ENCODE measurements at places on chromosomes 12 and 14.
A peak's percentile ranks its signal among the peaks of the same experiment; 100 is the strongest.

- DNase-seq, result no peak
Observed at GRCh38 chr12:89349814-89350213, 2.5 kb downstream of the DUSP6 start.

- no peak for DNase-seq
Observed at GRCh38 chr12:107369679-107370078, 276.3 kb upstream of the CRY1 start.

DNA sequence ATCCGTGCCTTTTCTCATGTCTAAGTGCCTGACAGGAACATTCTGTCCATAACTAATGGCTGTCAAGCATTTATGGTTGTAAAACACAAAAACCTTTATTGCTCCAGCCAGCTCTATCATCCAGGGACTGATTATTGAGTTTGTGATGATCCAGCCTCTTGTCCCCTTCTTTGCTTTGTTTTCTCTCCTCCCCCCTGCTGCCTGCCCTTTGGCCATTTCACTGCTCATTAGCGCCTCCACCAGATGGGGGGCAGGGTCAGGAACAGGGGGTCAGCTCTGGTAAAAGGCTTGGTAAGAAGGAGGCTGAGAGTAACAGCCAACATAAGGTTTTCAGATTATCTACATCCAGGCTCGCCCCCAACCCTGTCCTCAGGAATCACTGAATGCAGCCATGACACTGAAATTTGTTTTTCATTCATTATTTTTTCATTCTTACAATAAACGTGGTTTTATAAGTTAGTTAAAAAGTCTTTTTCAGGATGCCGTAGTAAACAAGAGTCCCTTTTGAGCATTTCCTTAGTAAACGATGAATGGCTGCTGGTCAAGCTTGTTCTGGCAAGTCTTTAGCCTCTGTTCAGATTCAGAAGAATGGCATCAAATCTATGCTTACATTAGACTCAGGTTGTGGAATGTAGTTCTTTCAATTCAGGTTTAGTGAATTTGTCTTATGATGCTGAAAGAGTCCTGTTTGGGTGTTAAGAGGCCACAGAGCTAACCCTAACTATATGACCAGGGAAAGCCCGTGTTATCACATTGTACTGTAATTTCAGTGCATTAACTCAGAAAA, 21.7 kb downstream of the HMGA2 start:
- DNase-seq, result no peak

GRCh38 chr14:44168566-44168965, 338.5 kb downstream of the FSCB start:
- no peak for DNase-seq

GRCh38 chr14:90554341-90554740, 157.5 kb downstream of the CALM1 start:
- DNase-seq, result no peak

GRCh38 chr12:116490471-116490870, 68.7 kb upstream of the MAP1LC3B2 start:
- no peak for DNase-seq

- DNase-seq, result no peak
Observed at GRCh38 chr12:109387425-109388166, 39.9 kb downstream of the MYO1H start.

DNA sequence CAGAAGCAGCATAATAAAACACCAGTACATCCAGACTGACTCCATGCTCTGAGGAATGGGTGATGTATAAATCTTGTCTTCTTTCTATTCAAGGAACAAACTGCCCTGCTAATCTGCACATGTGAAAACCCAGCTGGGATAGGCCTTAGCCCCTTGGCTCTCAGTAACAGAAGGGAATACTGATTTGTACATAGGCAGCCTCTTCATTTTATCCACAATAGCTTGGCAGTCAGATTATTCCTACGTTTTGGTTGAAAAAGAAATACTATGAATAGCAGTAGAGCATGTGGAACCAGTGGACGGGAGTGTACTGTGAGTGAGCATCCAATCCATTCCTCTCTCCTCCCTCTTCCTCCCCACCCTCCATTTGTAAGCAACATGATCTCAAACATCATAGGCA, 113.5 kb upstream of the ARHGAP5 start:
- DNase-seq, result no peak

DNA sequence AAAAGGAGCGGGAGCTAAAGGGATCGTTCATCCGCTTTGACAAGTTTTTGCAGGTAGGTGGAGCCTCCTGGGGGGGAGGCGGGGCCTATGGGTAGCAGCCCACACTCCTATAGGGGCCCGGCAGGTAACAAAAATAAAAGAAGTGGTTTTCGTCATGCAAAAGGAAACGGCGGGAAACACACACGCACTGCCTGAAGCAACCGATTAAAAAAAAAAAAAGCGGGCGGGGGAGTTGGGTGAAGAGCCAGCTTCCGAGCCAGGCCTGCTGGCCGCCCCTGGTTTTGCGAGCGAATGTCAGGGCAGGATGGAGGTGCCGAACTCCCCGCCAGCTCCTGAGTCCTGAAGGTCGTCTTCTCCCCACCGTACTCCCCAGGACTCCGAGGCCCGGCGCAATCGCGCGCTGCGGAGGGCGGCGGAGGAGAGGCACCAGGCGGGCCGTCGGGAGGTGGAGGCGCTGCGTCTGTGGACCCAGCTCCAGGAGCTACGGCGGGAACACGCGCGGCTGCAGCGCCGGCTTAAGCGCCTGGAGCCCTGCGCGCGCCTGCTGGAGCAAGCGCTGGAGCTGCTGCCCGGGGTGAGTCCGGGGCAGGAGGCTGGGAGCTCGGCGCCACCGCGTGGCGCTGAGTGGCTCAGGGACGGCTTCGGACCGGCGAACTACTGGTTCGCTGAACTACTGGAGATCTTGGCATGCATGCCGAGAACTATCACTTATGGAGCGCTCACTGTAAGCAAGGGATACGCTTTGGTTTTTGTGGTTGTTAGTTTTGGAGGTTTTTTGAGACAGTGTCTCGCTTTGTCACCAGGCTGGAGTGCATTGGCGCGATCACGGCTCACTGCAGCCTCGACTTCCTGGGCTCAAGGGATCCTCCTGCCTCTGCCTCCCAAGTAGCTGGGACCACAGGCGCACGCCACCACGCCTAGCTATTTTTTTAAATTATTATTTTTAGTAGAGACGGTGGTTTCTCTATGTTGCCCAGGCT, 3.6 kb downstream of the CFAP73 start:
- DNase-seq, result peak; percentile 58

GRCh38 chr12:116404913-116405611, 127.6 kb upstream of the MED13L start:
- DNase-seq, result no peak

GRCh38 chr12:54286042-54287030, 5.8 kb downstream of the HNRNPA1 start:
- no peak for DNase-seq

- no peak for DNase-seq
Observed at GRCh38 chr12:18810537-18811253, 72.8 kb downstream of the CAPZA3 start.

- DNase-seq, result no peak
Observed at GRCh38 chr12:14510574-14510973, 57.1 kb downstream of the PLBD1 start.

DNA sequence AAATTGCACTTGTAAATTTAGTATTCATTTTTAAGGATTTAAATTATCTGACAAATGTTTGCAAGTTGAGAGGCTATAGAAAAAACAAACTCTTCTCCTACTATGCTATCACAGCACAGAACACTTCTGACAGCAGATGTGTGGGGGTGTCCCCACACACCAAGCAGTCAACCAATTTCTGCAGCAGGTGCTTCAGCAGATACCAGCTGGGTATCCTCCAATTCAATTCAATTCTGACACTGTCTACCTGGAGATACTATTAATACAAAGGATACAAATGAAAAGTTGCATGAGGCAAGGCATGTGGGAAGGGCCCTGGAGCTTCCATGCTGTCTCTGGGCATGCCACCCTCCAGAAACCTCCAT, 35.1 kb downstream of the PCNX1 start:
- DNase-seq, result no peak

- no peak for DNase-seq
Observed at GRCh38 chr12:120067901-120068300, 48.7 kb downstream of the RAB35 start.

- DNase-seq, result no peak
Observed at GRCh38 chr12:117412465-117413188, 51.2 kb upstream of the NOS1 start.

DNA sequence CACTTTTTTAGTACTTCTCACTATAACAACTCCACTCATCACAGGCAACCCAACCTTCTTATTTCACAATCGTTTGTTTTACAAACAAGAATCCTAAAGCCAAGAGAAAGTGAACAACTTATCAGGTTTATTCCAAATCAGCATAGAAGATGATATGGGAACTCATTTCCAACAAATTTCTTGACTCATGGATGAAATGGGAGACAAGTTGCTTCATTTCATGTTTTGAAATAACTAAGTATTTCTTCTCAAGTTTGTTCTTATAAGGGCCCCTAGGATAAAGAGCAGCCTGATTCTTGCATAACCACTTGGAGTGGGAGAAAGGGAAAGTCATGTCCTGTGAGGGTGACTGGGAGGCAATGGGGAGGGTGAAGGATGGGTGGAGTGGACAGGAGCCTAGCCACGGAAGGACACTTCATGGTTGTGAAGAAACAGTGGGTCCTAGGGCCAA, 168.3 kb downstream of the DUSP6 start:
- DNase-seq, result no peak

DNA sequence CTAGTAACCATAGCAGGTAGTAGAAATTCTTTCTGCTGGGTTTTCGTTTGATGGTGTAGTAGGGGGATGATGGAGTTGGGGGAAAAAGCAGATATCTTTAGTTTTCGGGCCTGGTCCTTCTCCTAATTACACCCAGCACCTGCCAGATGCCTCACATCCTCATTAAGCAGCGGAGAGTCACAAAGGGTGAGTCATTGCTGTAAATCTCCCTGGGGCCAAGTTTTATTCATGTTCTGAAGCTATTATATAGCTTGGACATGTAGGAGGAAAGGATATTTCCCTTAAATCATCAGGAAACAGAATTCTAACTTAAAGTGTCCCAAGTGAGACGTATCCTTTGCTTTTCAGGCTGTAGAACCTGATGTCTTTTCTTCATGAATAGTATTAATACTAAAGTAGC, 4.9 kb upstream of the NECAP1 start:
- DNase-seq, result no peak

- no peak for DNase-seq
Observed at GRCh38 chr12:13023811-13024530, 20.2 kb upstream of the FAM234B start.

GRCh38 chr14:55038708-55039107, 11.7 kb downstream of the SOCS4 start:
- DNase-seq, result no peak

DNA sequence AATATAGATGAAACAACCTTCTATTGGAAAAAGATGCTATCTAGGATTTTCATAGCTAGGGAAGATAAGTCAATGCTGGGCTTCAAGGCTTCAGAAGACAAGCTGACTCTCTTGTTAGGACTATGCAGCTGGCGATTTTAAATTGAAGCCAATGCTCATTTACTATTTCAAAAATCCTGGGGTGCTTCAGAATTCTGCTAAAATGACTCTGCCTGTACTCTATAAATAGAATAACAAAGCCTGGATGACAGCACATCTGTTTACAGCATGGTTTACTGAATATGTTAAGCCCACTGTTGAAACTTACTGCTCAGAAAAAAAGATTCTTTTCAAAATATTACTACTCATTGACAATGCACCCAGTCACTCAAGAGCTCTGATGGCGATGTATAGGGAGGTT, 155.1 kb downstream of the PIK3C2G start:
- DNase-seq, result no peak

DNA sequence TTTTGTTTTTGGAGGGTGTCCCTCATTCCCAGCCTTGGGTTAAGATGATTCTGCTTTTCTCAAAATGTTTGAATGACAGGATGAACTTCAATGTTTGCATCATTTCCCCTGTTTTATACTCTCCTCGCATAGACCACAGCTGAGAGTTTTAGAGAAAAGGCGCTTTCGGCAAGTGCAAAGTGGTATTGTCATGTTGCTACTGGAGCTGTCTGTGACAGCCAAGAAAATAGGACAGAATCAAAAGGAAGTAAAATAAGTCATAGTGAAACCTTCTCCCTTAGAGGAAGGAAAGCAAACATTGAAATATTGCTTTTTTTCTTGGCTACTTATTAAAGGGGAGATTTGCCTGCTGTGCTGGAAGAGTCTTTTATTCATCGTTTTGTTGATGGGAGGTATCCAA, 33.5 kb upstream of the ARHGAP5 start:
- DNase-seq, result no peak

GRCh38 chr14:61493239-61493638, 171.9 kb downstream of the PRKCH start:
- no peak for DNase-seq

DNA sequence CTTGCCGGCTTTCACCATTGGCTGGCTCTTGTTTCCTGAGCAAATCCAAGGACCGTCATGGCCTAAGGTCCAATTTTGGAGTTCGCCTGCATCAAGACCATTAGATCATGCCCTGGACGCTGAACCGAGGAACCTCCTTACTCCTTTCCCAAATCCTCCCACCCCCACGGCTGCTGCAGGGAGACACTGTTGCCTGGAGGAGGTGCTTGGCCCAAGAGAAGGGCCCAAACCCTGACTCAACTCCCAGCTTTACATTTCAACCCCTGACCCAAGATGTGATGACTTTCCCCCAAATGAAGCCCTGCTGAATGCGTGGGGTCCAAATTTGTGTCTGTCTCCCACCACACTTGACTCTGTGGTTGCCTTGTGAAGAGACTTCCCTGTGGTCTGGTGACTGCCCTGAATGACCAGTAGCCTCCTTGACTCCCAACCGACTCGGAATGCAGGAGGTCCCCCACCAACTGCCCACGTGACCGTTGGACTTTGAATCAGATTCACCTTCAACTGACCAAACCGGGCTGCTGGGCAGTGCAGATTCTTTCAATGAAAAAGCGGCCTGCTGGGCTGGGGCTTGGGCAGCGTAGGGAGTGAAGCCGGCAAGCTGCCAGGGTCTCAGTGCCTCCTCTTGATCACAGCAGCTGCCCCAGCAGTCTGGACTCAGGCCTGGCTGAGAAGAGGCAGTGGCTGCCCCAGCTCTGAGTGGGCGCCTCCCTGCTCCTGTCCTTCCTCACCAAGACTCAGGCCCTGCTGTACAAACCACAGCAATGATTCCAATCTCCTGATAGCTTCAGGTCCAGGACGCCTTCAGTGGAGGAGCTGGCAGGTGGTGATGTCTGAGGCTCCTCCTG, 46.7 kb upstream of the OASL start:
- DNase-seq, result no peak

GRCh38 chr14:79281244-79282152, 929.8 kb downstream of the DIO2 start:
- no peak for DNase-seq

DNA sequence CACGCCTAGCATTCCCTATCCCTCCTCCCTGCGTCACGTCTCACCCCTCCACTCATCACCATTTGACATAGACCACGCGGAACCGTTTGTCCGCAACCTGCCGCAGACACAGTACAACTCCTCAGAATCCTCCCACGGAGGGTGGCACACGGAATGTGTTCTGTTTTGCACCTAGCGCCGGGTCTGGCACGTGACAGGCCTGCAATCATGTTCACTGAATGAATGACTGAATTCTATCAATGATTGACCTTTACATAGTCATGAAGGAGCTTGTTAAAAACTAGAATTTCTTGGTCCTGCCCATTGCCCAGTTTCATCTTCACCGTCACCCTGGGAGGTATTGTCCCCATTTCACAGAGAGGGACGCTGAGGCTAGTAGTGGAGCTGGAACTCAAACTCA, 4.7 kb downstream of the SLC6A12 start:
- DNase-seq, result no peak

Measured in effector CD4-positive, alpha-beta T cell (primary cell).